ENCODE measurements at places on chromosomes 13 and 19.

DNA sequence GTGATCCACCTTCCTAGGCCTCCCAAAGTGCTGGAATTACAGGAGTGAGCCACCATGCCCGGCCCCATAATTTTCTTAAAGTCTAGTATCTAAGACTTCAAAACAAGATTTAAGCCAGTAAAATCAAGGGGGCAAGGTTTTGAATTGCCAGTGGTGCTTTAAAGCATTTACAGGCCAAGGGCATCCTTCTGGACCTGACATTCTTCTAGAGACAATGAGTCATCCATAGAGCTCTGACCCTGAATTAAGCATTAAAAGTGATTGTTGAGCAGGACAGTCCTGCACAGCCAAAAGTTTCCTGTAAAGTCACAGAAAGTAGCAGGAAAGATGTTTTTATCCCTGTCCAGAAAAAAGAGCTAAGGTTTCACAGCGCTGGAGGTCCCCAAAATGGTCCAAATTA, 50.9 kb upstream of the ATP12A start:
- DNase-seq = no peak

DNA sequence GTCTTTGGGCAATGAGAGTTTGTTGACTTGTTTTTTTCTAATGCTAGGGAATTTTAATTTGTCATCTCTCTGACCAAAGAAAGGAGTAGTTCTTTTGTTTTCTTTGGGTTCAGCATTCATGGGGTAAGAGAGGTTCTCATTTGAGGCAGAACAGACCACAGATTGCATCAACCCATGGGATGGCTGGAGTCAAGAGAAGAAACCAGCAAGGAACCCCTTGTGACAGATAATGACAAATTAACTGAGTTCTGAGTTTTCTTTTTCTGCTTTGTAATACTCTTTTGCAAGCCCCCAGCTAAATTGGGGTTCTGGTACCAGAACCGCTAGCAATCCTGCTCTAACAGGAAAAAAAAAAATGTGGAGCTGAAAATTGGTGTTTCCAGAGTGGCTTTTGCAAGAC, 864.1 kb downstream of the DIAPH3 start:
- DNase-seq = no peak

DNA sequence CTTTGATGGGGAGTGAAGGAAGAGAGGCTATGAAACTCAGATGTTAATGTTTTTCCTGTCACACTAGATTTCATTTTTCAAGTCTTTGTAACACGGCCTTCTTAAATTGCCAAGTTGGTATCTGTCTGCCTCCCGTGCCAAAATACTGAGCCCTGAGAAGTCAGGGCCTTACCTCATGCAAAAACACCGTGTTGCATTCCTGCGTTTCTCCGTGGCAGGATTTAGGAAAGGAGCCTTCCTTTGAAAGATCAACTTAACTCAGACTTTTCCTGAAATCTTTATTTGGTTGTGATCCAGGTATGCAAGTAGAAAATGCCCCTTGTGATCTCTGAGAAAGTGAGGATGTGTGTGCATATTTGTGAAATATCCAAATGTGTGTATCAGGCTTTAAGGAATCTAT, 1291.0 kb upstream of the SLC10A2 start:
- DNase-seq = no peak

DNA sequence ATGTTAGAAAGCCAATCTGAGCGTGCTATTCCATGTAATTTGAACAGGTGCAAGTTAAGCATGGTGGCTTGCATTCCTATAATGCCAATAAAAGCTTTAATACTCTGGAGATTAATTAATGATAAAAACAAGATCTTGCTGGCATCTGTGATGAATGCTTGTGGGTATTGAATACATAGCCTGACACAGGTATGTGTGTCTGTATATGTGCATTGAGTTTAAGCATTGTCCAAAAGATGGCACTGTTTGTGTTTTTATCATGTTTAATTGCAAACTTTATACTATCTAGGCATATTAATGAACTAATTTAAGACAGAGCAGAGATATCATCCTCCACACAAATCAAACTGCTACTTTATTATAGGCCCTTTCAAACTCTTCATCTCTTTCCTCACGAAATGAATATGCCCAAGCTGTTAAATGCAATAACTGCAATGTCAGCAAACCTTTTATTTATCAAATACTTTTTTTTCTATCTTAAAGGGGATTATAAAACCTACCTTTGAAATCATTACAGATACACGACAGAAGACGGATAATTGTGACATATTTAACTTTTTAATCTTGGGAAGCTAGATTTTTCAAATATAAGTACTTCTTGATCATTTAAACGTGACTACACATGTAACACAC, 86.5 kb downstream of the TNFSF11 start:
- DNase-seq = no peak

DNA sequence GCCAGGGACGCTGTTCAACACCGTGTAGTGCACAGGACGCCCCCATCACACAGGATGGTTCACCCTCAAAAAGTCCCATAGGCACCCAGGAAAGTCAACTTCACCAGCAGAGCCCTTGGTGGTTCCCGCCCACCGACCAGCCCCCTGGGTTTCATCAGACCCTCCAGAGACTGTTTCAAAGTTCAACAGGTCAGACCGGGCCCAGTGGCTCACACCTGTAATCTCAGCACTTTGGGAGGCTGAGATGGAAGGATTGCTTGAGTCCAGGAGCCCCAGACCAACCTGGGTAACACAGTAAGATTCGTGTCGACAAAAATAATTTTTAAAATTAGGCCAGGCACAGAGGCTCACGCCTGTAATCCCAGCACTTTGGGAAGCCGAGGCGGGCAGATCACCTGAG, 61.0 kb downstream of the MYO9B start:
- no peak for DNase-seq

DNA sequence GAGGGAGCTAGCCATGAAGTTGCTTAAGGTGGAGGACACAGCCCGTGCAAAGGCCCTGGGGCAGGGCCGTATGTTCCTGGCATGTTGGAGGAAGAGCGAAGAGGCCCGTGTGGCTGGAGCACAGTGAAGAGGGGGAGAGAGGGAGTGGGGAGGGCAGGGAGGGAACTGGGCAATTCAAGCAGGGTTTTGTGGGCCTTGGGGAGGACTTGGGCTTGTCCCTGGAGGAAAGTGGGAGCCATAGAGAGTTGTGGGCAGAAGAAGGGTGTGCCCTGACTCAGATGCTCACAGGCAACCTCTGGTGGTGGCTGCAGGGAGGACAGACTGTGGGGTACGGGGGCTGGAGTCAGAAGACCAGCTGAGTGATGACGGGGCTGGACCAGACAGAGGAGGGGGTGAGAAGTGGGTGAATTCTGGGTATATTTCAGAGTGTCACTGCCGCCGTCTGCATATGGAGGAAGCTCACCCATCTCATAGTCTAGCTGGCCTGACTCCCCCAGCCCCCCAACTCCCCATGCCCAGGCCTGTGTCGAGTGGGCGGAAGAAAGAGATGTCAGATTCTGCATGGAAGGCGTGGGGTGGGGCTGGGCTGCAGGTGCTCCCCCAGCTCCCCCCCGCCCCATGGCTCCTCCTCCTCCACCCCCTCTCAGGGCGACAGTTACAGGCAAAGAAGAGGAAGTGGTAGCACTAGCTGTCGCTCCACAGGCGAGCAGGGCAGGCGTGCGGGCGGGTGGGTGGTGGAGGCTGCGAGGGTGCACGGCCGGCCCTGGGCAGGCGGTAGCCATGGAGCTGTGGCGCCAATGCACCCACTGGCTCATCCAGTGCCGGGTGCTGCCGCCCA, at the start of gene VAV1:
VAV1 (plus strand) TSS at position 681 of the 838 bp plus-strand sequence; CDS start at position 781, 100 bp downstream.
- peak; percentile 66 for DNase-seq

DNA sequence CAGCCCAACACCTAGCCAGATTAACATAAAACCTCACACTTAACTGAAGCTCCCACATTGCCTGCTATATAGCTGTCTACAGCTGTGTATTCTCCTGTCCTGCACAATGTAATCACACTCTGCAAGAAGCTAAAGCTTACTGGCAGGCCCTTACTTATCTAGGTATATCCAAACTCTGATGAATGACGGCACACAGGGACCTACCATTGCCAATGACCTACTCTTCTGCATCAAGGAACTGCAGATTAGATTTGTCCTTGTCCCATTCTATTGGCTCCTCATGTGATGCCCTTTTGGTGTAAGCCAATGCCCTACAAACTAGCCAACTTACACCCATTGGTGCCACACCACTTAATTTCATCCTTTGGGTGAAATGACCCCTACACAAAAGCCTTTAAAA, 26.4 kb downstream of the ZNF45 start:
- no peak for DNase-seq

DNA sequence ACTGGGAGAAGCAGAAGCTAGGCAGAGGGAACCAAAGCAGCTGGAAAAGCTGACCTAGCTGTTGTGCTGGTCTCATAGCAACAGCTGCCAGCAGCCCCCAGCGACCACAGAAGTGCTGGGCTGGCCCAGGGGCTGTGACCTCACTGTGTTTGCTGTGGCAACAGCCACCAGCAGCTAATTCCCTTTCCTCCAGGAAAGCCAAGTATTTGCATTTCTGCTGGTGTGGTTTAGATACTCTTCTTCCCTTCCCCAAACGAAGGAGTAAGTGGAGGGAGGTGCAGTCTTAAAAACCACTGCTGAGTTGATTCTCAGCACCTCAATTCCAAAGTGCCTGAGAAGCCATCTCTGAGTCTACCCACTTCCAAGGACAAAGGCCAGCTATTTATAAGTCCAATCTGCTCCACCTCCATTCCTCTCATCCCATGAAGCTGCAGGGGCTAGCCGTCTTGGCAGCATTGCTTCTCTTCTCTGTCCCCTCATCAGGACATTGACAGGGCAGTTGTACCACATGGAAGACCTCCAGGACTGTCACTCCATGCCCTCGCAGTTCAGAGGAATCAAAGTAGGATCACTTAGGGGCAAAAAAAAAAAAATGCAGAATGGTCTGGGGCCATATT, 11.5 kb upstream of the CCDC97 start:
- DNase-seq = no peak

GRCh38 chr19:56917998-56918397, 77.5 kb upstream of the PEG3 start:
- no peak for DNase-seq

- DNase-seq = no peak
Observed at GRCh38 chr19:58563034-58563573, 4.7 kb upstream of the UBE2M start.

DNA sequence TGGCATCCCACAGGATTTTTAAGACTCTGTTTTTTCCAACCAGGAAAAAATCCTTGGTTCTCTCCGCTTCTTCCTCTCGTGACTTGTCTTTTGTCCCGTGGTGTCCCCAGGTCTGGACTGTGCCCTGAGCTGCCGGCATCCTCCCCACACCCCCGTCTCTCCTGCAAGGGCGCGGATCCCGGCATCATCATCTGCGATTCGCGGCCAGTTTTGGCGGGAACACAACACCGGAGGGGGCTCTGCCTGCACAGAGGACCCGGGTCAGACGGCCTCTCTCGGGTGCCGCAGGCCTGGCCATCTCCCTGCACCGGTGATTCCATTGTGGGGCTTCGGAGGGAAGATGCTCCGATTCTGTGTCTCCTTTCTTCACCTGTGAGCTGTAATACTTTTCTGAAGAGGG, 18.8 kb upstream of the GAS6 start:
- no peak for DNase-seq

DNA sequence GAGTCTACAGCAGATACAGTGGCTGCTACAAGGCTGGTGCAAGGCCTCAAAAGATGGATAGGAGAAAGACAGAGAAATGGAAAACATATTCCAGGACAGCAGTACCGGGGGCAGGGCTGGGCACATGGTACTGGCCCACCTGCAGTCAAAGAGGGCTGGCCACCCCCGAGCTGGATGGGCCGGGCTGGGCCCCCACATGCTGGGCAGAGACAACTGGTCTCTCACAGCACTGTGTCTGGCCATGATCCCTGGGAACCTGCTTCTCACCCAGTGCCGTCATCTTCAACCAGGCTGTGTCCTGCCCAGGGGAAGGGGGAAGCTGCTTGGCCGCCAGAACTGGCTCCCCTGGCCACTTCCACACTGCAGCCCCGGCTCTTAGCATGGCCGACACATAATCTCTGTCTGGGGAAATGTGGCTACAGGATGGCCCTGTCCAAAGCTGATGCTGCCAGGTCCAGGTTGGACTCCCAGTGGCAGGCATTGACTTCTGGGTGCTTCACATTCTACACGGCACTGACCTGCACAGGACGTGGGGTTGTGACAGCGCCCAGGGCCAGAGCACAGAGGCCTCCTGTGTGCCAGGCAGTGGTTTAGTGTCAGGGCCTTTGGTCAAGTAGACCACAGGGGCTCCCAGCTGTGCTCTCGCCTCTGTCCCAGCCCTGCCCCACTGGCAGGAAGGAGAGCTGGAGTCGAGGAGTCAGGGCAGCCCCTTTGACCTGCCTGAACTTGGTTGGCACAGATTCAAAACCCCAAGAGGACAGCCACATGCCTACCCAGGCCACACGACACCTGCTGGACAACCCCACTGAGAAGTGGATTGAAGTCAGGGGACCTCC, 21.7 kb downstream of the PEPD start:
- DNase-seq = no peak

DNA sequence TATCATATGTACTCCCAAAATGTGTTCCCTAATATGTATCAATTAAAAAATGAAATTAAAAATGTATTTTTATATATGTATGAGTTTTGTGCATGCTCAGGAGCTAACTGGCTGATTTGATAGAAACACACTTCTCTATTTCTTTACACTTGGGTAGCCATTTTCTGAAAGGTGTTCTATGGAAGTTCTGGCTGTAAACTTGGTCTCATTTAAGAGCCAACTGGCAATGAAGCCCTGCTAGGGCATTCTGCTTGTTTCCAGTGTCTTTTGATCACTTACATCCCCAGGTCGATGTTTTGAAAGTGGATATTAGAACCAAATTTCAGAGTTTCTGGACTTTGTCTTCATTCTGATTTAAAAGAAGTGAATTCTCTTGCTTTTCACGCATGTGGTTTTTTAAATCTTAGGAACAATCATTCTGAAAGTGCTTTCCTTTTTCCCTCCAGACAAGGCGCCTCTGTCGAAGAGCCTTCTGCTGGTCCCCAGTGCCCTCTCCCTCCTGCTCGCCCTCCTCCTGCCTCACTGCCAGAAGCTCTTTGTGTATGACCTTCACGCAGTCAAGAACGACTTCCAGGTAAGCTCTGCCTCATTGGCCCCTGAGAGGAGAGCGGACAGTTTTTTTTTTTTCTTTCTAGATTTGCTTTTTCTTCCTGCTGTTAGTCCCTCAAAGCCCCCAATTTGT, 20.1 kb downstream of the GPR18 start:
- no peak for DNase-seq

DNA sequence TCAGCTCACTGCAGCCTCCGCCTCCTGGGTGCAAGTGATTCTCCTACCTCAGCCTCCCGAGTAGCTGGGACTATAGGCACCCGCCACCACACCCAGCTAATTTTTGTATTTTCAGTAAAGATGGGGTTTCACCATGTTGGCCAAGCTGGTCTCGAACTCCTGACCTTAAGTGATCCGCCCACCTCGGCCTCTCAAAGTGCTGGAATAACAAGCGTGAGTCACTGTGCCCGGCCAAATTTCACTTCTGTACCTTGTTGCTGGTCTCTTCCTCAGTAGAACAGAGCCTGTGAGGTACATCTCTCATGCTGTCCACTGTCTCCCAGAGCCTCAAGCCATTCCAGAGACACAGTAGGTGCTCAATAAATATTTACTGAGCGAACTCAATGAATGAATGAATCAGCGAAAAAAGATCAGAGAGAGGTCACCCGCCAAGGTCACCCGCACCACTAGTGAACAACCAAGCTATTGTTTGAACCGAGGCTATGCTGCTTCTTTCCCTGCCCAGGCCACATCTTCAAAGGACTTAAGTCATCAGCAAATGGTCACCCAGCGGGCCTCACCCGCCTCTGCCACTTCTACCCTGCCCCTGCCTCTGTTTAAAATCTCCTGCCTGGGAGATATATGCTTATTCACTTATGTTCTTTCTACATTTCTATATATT, 9.3 kb downstream of the TMEM143 start:
- DNase-seq = no peak

GRCh38 chr13:86856991-86857390, 814.2 kb upstream of the SLITRK5 start:
- DNase-seq = no peak

- DNase-seq = no peak
Observed at GRCh38 chr13:31675440-31675953, 63.8 kb upstream of the RXFP2 start.

- no peak for DNase-seq
Observed at GRCh38 chr19:2699413-2700140, 2.9 kb downstream of the GNG7 start.
